GM12891 (cell line): ENCODE measurements at places on chromosomes 5 and 9.

DNA sequence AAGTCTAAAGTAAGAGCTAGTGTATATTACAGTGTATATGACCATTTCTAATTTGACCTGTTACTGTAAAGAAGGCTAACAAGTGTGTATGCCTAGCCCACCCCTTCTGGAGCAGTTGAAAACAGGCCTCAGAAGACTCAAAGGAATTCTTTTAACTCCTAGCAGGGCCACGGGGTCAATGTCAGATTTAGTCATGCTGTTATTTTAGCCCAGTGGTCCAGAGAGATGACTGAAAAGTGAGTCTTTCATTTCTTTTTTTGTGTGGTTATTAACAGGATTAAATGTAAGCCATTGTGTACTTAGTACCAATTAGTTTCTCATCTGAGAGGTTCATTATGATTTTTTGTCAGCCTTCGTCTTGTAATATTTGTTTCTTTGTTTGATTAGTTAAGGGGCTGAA lies 24.4 kb downstream of the ZCCHC7 start:
- DNase-seq, result no peak

GRCh38 chr9:21357479-21358460 lies 7.1 kb upstream of the IFNA6 start:
- DNase-seq, result no peak

DNA sequence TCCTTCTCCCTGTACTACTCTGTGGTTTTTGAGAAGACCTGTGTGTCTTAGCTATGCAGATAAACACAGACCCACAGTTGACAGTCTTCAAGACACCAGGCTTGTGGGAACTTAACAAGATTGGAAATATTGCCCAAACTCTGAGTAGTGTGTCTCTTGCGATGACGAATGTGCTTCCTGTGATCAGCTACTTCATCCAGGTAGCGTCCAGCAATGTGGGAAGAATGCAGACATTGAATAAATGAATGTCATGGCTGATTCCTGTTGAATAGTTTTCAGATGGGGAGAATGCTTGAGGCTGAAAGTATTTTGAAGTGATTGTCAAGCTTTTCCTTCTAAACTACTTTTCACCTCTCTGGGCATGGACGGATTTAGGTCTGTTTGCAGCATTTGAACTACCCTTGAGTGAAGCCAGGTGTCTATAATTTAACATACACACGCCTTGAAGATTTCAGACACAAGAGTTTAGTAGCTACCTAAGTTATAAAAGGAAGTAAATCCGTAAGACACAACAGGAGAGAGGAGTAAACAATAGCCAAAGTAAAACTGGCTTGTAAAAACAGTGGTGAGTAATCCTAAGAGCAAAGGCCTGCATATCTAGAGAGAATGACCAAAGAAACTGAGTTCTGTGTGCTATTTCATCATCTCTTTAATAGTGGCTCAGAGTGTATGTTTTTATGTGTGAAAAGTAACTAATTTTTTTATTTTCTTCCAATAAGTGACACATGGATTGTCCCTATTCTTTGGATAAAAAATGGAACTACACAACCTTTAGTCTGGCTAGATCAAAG lies 30.0 kb upstream of the ARL14EPL start:
- no peak for DNase-seq

DNA sequence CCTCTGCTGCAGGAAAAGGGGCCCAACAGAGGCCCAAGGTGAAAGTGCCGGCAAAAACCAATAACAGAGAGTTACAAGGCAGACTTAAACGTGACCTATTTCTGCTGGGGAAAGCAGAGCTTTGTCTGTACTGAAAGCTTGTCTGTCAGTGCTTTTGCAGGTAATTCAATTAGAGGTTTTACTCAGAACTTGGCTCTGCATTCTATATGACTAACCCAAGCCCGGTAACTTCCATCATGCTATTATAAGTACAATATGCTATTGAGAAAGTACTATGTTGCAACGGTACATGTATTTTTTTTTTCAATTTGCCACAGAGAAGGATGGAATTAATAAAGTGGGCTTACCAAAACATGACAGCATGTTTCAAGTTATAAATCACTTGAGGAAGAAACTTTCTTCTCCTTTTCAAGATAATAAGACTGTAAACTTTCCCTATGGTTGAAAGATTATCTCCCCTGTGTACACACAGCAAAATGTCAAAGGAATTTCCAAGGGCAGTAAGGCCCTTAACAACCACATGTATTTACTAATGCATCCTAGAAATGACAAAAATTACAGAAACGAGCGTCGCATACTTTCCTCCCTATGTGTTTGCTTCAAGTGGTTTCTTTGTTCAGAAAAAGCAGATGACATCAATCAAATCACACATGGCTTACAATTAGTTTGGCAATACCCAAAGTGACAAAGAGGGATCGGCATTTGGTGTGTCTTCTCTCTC lies 282.4 kb downstream of the EFNA5 start:
- no peak for DNase-seq

GRCh38 chr9:76419782-76420380 lies 25.7 kb upstream of the RFK start:
- DNase-seq, result no peak
